ENCODE measurements at places on chromosomes 16 and 17. TPM values are rescaled to one million over a fixed set of nuclear protein-coding genes. Genes with fewer than 3 reads are reported as not detected.

STX1B gene
- 12.0 TPM for total RNA-seq

CORO6 gene
- total RNA-seq: 0.47 TPM

- DNase-seq: no peak
These were observed 1.2 kb downstream of the ASGR1 start for GRCh38 chr17:7177954-7178477.

DNA sequence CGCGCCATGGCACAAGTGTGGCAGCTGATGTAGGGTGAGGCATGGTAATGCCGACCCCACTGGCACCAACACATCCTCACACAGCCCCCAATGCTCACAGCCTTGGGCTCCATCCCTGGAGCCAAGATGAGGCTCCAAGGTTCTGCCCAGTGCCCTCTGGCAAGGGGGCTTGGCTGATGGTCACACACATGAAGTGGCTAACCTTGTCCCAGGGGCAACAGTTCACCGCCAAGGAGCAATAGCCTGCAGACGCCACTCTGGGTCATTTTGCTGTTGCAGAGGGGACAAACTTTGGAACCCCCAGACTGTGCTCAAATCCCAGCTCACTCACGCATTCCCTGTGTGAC, 26.8 kb downstream of the TNFRSF13B start:
- no peak for DNase-seq

- DNase-seq: no peak
These were observed 540 bp downstream of the MFSD11 start for GRCh38 chr17:76738468-76738850.

DNA sequence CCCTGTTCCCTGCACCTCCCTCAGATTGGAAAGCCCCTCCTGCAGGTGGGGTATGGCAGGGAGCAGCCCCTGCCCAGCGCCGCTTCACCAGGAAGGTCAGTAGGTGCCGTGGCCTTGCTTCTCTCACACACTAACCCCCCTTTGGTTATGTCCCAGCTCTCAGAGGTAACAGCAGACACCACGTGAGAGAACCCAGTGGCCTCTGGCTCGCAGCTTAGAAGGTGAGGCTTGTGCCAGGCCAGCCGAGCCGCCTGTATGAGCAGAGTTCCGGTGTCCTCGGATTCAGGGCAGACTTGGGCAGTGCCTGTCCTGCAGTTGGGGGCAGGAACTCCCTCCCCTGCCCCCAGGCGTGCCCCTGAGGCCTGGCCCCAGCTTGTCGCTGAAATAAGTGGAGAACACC, 47.1 kb downstream of the PRMT7 start:
- DNase-seq: no peak

DNA sequence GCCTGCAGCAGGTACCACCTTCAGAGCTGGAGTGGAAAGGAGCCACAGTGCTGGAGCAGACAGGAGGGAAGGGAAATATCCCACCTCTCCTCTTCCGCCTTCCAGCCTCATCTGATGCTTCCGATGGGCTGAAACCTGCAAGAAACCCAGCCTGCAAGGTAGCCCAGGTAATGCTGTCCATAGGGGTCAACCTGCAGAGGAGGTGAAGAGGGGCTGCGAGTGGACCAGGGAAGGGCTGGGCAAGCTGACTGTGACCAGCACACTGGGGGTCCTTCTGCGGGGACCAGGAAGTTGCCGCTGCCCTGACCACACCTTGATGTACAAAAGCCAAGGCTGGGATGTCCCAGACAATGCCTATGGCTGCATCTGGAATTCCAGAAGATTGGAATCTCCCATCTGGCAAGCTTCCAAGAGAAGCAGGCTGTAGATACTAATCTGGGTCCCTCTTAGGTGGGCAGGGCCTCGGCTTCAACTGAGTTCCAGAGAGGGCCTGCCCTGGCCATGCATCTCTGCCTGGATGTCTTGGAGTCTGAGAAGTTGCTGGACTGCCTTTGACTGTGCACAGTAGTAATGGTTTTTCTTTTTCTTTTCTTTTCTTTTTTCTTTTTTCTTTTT, 5.8 kb downstream of the FOXL1 start:
- DNase-seq: no peak

- DNase-seq: no peak
These were observed 9.6 kb downstream of the CFDP1 start for GRCh38 chr16:75423723-75424104.
